ENCODE measurements at places on chromosomes 7 and 10.

GRCh38 chr10:66717231-66717981 lies 208.4 kb upstream of the LRRTM3 start:
- no peak for DNase-seq

GRCh38 chr7:151850491-151851124 lies 26.3 kb downstream of the PRKAG2 start:
- DNase-seq = no peak

DNA sequence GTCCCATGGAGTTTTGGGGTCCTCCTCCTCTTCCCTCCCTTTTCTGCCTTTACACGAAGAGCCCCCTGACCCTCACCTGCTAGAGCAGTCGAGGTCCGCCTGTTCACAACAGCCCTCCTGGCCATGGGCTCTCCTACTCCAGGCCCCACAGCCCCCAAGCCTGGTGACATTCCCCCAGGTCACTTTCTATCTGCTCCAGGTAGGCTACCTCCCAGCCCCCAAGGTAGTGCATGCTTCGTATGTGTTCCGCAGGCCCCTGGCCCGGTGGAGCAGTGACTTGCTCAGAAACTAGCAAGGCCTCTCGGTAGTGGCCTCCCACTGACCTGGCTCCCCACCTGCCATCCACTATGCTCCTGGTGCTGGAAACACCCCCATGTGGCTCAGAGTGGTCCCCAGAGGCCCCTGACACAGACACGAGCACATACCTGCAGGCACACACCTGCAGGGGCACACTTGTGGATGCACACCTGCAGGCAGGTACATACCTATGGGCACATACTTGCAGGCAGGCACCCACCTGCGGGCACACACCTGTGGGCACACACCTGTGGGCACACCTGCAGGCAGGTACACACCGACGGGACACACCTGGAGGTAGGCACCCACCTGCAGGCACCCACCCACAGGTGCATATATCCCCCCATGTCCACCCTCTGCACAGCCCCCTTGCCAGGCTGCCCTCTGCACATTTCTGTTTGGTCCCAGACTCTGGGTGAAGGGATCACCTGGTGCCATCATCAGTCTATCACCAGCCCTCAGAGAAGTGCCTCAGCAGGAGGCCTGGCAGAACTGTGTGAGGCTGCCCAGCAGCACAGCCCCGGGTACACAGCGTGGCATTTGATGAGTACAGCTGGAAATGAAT lies 322.5 kb downstream of the PTPRN2 start:
- no peak for DNase-seq

GRCh38 chr10:30007406-30007805 lies 52.0 kb downstream of the JCAD start:
- no peak for DNase-seq

DNA sequence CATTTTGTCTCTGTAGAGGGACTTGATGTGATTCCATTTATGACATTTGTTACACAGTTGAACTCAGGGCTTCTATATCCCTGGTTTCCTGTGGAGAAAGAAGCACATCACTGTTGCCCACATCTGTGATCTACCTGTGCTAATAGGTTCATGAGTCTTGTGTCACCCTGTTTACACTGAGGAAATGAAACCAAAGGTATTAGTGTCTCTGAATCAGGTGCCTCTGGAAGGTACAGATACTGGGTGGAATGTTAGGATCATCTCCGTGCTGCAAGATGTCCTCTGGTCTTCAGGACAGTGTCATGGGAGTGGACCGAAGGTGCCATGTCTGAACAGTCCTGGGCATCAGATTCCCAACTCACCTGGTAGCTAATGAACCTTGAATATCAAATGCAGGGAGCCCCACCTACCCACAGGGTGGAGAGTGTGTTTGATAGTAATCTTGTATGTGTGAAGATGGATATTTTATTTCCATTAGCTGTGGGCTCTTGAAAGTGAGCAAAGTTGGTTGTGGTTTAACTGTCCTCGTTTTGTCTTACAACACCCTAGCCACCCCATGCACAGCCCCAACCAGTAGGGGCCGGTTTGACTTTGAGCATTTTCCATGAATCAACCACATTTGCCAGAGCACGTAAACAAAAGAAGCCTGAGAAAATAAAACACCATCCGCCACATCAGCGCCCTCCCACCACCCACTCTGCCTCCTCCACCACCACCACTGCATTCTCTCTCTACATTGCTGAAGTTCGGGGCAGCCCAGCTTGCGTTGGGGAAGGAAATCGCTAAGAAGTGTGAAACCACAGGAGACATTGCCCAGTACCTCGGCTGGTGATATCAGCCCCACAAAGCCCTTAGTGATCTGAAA lies 40.7 kb downstream of the TARP start:
- DNase-seq = peak; percentile 84

DNA sequence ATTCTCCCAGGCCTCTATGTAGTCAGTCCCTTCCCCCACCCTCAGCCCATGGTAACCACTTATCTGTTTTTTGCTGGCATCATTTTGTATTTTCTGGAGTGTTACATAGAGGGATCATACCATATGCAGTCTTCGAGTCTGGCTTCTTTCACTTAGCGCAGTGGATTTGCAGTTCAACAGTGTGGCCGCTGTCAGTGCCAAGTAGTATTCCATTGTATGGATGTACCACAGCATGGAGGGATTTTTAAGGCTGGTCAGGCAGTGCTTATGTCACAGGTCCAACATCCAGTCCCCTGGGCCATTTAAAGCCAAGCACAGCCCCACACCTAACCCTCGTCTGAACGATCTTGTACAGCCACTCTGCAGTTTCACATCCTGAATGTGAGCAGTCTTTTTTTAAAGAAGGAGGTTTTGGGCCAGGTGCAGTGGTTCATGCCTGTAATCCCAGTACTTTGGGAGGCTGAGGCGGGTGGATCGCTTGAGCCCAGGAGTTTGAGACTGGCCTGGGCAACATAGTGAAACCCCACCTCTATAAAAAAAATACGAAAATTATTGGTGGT lies 121.8 kb downstream of the CUX1 start:
- DNase-seq = no peak

- no peak for DNase-seq
These were observed 8.0 kb upstream of the CSTF2T start for GRCh38 chr10:51707392-51707791.

DNA sequence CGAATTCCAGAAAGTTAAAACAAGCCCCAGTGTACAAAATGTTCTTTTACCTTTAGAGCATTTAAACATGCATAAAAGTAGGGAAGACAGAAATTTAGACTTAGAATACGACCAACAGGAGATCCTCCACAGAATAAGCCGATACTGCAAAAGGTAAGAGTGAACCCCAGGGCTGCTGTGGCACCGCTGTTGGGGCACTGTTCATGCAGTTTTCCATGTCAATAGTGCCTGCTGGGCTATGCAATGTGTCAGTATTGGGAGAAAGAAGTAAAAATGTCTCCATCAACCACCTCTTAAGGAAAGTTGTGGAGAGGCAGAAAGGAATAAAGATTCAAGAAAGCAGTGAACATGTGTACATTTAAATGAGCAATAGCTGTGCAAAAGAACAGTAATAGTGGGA lies 326.5 kb upstream of the SEMA3C start:
- DNase-seq = no peak

- no peak for DNase-seq
These were observed 29.6 kb upstream of the DPYSL4 start for GRCh38 chr10:132157101-132157500.

- DNase-seq = no peak
These were observed 62.5 kb downstream of the GLRX3 start for GRCh38 chr10:130198651-130199050.

- no peak for DNase-seq
These were observed 506.4 kb downstream of the KCNMA1 start for GRCh38 chr10:77131214-77131613.

DNA sequence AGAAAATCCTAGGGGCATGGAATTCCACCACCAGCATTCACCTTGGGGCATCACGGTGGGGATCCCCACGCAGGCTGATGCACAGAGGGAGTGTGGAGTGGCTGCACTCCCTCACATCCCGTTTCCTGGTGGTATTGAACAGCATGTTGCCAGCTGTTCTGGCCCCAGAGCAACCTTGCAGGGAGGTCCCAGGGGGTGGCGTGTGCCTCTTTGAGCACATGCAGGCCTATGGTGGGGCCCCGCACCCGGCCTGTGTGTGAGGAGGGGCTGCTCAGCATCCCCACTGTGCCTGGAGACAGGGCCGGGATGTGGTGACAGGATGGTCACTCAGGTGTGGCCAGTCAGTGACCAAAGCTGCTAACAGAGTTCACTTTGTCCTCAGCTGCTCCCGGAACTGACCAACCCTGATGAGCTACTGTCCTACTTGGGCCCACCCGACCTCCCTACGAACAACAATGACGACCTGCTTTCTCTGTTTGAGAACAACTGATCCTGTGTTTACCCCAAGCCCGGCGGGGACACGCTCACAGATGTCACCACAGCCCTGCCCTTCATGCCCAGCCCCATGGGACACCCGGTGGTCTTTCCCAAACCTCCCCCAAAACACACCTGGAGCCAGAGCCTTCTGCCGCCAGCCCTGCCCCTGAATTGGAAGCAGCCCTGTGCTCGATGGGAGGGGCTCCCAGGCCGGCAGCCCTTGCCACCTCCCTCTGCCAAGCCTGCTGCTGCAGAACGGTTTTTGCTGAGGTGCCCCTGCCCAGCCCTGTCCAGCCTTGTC lies 18.7 kb downstream of the ZMIZ2 start:
- DNase-seq = no peak
